ENCODE measurements at places on chromosomes 7 and 10.

- peak; percentile 66 for DNase-seq
These were observed 21.1 kb downstream of the FAM53B start for GRCh38 chr10:124722798-124723783.

- peak; percentile 57 for DNase-seq
These were observed 33.7 kb upstream of the PTF1A start for GRCh38 chr10:23158370-23158769.

DNA sequence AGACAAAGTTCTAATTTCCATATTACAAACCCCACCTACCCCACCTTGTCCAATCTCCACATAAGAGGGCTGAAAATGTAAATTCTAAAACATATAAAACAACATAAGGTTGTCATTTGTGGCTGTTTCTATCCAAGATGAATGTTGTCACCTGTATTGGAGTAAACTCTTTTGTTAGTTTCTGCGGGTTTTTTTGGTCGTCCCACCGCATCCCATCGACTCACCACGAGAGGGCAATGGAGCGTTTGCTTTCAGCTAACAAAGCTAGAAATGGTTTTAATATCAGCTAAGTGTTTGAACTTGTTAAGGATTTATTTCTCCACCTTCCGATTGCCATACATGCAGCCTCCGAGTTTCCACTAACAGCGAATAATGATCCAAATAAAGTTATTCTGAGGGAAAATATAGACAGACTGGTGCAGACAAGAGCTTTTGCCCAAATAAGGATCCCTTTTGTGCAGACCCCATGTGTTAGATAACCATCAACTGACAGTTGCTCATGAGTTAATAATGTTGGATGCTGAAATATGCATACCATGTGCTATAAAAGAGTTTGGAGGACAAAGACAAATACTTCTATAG lies 137.2 kb downstream of the ARID5B start:
- peak; percentile 75 for DNase-seq

DNA sequence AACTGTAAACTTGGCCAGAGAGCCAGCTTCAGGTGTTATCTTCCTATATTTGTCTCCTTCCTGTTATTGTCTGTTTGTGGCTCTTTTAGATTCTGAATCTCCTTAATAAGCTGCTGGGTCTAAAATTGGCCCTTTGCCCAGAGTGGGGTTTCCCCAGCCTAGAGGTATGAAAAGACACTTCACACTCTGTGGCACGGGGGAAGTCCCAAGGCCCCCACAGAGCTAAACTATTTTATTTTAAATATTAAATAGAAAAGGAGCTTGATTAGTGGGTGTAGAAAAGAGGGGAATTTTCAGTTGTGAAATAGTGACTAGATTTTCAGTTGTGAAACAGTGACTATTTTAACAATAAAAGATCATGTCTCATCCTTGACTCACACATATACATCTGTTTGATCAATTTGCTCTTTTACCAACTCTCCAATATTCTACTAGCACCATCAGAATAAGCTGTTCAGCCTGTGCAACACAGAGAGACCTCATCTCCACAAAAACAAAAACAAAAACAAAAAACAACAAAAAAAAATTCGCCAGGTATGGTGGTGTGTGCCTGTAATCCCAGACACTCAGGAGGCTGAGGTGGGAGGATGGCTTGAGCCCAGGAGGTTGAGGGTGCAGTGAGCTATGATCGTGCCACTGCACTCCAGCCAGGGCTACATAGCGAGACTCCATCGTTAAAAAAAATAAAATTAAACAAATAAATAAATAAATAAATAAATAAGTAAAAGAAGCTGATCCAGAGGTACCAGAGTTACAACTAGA lies 24.9 kb upstream of the ADO start:
- DNase-seq = peak; percentile 25

DNA sequence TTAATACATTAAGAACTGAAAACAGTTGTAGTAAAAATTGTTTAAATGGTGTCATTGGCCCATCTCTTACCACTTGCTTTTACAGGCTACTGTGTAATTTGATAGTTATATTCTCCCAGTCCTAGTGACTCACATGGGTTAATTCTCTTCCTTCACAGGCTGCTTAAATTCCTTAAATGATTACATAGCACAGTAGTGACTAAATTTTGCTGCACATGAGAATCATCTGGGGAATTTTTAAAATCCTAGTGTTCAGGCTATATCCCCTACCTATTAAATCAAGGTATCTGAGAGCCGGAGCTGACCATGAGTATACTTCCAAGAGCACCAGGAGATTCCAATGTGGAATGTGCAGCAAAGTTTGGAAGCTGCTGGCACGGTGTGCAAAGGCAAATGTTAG lies 45.3 kb upstream of the ZNF800 start:
- no peak for DNase-seq

- DNase-seq = no peak
These were observed 106.0 kb downstream of the UPF2 start for GRCh38 chr10:11936389-11937152.

- DNase-seq = no peak
These were observed 296.6 kb upstream of the ETV1 start for GRCh38 chr7:14286036-14286435.

- DNase-seq = no peak
These were observed 225.8 kb downstream of the EXOC4 start for GRCh38 chr7:133478591-133479135.

DNA sequence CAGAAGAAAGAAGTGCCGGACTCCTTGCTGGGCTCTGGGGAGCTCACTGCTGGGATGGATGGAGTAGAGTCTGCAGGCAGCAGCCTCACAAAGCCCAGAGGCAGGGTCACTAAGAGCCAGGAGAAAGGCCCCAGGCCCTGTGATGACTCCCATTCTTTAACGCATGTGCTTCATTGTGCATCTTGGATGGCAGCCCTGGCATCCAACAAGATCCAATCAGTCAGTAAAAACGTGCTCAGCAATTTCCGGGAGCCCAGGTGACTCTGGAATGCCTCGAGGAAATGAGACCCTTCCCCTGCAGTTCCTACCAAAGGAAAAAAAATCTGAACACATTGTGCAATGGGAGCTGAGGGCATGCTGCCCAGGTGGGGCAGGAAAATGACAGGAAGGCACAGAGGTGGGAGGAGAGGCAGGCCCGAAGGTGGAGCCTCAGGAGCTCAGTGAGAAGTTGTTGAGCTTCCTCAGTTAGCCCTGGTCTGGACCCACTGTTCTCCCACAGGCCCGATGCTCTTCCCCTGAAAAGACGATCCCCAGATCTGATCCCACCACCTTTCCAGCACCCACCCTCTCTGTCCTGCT lies 60.7 kb upstream of the TMEM72 start:
- no peak for DNase-seq

GRCh38 chr10:125114761-125115391 lies 45.5 kb downstream of the CTBP2 start:
- no peak for DNase-seq

DNA sequence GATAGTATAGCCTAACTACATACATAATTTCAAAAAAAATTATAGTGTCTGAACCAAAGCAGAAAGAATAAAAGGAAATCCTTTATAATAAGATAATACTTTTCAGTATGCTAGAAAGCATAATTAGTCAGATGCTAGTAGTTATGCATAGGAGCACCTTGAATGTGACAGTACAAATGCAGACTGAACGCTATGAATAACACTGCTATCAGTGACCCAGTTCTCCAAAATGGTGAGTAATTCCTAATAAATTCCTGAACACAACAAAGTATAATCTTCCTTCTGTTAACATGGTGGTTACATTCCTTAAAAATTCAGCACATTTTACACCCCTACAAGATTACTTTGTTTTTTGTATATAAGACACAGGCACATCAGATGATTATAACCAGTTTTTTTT lies 1.2 kb upstream of the CHPF2 start:
- no peak for DNase-seq

- no peak for DNase-seq
These were observed 75.2 kb downstream of the CDH23 start for GRCh38 chr10:71471957-71472365.

GRCh38 chr7:131354390-131354789 lies 26.7 kb downstream of the MKLN1 start:
- no peak for DNase-seq

DNA sequence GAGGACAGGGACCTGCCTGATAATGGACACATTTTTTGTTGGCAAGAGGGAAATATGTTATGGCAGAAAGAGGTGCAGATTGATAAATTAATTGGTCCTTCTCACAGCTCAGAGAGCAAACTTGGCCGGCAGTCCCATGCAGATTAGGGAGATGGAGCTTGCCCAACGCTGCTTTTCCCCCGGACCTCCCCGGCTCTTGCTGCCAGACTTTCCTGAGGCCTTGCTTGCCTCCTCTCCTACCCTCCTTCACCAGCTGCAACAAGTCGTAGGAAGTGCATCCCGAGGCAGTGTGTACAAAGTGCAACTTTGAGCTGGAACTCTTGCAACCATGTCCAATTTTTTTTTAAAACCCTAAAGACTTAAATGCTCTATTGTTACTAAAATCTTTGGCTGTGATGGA lies 215.5 kb downstream of the LRMDA start:
- DNase-seq = no peak

GRCh38 chr7:117362294-117362888 lies 39.5 kb upstream of the WNT2 start:
- no peak for DNase-seq

DNA sequence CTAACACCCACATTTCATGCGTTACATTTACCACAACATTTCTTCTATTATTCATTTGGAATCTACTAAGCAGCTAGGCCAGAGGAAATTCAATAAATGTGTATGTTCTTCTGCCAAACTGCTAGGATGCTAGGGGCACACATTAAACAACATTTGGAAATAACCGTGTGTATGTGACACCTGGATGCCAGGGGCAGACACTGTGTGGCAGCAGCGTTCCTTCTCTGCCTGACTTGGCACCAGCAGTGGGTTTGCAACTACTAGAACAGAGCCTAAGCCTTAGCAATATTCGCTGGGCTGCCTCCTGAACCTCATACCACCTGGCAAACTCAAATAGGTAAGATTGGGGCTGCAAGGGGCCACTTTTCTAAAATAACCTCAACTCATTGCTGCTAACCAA lies 182.1 kb downstream of the CHCHD3 start:
- DNase-seq = peak; percentile 19

DNA sequence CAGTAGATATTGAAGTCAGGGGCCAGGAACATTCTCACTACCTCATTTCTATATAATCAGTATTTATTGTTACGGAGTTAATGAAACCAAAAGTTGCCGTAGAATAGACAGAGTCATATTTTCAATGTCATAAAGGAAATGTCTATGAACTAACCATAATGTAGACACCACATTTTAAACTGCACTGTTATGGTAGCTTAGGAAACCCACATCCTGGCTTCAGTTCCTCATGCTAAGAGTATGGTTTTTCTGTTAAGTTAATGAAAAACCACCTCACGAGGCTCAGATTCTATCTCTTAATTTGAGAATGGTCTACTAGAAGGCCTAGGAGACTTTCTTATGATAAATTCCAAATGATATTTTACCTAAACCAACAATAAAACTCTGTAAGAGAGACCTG lies 166.5 kb downstream of the TMEM26 start:
- peak; percentile 15 for DNase-seq

DNA sequence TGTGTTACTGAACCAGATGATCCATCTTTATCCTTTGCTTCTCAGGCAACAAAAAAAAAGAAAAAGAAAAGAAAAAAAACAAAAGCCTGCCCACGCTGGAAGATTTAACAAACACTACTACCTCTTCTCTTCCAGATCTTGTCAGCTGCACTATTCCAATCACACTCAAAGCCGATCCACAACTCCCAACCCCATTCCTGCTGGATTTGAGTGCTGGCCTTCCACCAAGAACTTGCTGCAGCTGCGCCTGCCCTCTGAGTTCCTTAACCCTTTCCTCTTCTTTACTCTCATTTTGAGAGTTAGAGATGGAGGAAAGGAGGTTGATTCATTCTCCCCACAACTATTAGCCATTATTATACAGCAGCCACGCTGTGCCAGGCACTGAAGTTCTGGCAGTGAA lies 16.0 kb upstream of the ITGA8 start:
- no peak for DNase-seq

DNA sequence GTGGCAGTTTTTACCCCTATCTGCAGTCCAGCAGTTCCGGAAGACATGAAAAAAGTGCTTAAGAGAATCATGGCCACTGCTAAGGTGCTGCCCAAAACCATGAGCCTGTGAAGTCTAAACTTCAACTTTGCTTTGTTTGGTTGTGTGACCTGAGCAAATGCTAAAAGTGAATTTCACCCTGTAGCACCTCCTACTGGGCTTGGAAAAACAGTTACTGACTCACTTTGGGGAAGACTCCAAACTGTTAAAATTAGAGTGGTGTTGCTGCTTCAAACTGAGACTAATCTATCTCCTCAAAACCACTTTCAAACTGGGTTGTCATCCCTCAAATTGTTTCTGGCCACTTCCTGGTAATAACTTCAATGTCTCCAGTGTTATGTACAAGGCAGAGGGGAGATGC lies 21.3 kb downstream of the MKX start:
- peak; percentile 8 for DNase-seq

DNA sequence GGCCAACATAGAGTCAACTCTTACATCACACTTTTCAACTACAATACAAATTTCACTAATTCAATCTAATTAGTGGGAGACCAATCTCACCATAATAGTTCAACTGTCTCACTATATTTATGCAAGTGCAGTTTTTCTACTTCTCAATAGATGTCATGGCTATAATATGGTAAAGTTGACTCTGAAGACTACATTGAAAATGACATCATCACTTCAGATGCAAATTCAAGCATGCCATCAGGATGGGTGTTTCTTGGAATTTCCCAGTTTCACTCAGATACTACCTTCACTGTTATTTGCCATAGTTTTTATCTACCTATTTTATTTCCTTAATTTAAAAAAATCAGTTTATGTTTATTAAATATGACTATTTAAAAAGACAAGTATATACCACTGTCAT lies 67.1 kb downstream of the ABLIM1 start:
- DNase-seq = no peak

DNA sequence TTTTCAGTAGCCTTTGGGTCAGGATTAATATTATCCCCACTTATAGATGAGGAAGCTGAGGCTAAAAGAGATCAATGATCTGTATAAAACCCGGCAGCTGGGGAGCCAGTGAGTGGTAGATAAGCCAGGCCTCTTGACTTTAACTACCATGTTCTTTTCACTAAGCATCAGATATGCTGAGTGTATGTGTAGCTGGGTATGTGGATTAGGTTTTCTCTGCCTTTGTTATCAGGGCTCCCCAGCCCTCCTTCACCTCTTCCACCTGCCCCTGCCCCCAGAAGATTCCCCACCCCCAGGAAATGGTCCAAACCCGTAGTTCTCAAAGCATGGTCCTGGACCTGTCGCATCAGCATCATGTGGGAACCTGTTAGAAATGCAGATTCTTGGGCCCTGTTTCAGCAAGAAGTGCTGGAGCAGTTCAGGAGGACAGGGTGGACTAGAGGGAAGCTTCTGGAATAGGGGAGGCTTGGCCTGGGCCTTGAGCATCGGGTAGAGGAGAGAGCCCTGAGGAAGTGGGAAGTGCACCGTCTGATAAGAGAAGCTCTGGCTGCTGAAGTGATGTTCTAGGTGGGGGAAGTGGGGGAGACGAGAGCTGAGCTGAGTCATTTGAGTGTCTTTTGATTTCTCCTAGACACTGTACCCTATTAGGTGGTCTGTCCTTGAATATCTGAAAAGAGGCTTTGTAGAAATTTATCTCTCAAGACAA lies 101.3 kb downstream of the HIF1AN start:
- DNase-seq = no peak

DNA sequence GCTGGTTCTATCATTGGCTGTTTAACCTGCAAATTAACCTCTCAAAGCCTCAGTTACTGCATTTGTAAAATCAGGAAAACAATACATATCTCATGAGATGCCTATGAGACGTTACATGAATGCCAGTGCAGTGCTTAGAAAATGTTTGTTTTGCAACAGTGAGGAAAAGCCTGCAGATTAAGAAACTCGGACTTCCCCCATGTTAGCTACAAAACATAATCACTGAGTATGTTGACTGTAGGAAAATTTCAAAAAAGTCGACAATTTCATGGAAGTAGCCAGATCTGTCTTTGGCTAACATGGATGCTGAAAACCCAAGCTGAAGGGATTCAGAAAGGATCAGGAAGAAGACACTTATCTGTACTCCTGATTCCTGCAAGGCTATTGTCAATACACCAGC lies 121.4 kb downstream of the TRIL start:
- no peak for DNase-seq
